ENCODE measurements at places on chromosomes 6 and 20.
A peak's percentile ranks its signal among the peaks of the same experiment; 100 is the strongest.

GRCh38 chr6:22024973-22025467 is 271.8 kb downstream of the PRL start:
- DNase-seq, result no peak

GRCh38 chr6:11604836-11605506 is 67.4 kb downstream of the TMEM170B start:
- no peak for DNase-seq

DNA sequence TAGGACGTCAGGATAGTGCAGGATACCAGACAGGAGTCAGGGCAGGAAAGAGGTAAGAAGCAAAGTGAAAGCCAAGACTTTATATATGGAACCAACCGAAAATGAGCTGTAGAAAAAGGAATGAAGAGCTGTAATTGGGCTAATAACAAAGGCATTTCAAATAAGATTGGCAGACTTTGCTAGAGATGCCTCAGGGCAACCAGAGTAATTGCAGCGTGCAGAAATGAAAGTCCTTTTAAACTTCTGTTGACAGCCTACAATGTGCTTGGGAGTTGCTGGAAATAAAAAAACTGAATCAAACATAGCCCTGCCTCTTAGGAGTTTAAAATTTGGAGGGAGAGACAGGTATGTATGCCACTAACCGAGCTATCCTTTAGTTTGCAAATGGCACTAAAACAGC is 56.4 kb upstream of the NKX2-4 start:
- DNase-seq, result no peak

DNA sequence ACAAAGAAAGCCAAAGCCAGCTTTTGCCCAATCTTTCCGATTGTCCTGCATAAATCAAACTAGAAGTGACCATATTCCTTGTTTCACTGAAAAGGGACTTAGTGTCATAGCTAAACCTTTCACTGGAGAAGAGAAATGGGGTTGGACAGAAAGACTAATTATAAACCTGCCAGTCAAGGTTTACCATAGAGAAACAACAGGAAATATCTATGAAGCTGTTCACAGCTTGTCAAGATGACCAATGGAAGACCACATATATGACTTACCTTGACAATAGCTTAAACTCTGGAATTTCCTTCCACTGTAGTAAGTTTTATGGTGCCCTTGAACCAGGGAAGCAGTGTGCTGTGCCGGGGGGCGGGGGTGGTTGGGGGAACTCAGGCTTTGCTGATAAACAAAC is 107.7 kb upstream of the PHACTR1 start:
- no peak for DNase-seq

DNA sequence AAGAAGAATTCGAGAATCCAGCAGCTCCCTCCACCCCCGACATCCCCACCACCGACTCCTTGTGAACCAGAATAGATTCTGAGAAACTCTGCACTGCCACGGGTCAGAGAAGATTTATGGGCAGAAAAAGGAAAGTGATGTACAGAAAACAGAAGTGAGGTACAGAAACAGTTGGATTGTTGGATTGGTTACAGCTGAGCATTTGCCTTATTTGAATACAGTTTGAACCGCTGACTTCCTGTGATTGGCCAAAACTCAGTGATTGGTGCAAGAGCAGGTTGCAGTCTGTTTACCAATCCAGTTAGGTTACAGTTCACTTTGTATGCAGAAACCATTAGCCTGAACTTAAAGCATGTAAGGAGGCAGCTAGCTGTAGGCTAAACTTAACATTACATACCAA is 131.2 kb upstream of the HDDC2 start:
- no peak for DNase-seq

DNA sequence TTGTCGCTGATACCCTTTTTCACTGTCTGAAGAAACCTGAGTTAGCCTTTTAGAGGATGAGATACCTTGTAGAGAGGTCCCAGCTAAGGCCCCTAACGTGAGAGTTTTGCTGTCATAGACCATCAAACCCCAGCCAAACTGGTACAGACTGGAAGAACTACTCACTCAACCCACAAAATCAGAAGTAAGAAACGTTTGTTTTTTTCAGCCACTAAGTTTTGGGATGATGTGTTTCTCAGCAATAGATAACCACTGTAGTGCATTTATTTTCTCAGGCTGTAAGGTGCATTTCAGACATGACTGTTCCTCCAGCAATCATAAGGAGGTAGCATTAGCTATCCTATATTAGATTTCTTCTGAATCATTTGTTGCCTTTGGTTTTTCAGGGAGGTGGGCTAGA is 407.3 kb upstream of the FLRT3 start:
- no peak for DNase-seq

GRCh38 chr6:43878823-43879495 is 108.9 kb downstream of the VEGFA start:
- no peak for DNase-seq

DNA sequence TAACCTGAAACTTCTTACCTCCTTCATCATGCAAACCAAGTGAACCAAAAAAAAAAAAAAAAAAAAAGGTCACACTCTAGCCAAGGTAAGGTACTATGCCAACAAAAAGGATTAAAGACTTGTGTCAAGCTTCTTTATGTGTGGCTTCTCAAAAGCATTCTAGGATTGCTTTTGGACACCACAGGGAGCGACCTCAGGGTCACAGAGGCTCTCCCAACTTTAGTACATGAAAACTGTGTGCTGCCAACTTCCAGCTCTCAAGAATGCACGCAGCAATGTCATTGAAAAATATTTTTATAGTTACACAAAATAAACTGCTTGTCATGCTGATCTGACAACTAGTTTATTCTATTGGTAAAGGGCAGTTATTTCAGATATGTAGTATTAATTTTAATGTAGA is 243.8 kb downstream of the PLCB1 start:
- no peak for DNase-seq

DNA sequence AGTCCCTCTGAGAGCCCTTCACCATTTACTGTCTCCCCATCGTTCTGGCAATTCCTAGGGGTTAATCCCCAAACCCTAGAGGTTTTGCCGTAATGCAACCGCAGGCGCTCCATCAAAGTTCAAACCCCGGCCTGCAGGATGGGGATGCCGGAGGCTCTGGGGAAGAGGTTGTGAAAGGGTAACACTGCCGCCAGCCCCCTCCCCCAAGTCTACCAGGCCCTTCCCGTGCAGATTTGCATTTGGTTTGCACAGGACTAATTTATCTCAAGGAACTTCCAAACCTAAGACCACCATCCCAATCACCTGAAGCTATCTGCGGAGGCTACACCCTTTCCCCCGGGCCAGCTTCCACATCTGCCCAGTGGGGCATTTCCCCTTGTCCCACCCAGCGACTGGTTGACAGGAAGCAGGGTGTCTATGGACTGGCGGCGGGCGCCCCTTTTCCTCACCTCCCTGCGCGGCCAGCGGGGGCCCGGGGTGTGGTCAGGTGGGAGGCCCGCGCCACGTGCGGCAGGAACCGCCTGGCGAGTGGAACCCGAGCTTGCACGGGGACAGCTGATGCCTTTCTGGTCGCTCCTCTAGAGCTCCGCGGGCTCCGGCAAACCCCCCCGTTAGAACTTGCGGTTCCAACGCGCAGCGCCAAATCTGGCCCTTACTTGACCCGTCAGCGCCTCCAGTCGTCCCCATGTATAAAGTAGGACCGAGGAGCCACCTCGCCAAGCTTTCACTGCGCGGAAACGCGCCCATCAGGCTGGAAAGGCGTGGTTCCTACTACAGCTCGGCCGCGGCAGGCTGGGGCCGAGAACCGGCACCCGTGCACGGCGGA is 9.4 kb upstream of the SLC4A11 start:
- no peak for DNase-seq

- DNase-seq, result no peak
Measured at GRCh38 chr20:52892023-52892422, 80.1 kb upstream of the TSHZ2 start.

DNA sequence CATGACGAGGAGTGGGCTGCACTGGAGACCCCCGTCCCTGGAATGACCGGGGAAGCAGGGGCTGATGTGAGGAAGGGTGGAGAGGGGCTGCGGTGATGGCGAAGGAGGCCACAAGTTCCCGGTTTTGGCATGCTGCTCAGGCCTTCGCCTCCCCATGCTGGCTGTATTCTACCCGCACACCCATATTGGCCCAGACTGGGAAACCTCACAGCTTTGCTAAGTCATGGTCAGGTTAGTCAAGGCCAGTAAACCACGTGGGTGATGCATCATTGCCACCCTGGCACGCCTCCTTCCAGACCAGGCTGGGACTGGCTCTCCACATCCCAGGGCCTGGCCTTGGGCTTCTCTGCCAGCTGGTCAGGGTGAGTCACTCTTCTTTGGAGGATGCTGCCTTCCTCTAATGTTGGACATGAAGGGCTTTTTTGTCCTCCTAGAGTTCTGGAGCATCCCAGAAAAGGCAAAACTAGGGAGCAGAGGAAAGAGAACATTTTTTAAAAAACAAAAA is 53.8 kb downstream of the PCNA start:
- peak; percentile 86 for DNase-seq

DNA sequence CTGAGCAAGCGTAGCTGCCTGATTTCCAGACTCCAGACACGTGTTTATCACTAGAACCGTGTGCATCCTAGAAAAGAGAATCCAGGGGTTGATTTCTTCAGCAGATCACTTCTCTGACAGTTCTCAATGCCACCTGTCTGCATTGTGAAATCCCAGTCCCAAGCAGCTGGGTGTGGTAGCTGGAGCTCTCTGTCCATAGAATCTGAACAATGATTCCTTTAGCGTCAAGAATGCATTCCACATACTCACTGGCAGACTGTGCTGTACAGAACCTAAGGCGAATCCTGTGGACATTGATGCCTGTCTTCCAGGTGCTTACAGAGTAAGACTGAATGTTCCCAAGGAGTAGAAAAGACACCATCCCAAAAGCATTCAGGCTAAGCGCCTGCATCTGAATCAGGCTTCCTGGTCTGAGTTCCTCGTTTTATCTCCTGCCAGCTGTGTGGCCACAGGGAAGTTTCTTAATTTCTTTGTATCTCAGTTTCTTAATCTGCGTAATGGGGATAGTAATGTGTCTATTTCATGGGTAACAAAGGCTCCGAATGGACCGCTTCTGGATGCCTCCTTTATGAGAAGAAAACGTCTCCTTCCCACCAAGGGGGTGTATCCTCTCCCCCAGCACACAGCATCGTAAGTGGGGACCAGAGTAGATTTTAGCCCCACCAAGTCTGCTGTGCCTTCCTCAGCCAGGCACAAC is 10.4 kb upstream of the TRAF3IP2 start:
- no peak for DNase-seq

DNA sequence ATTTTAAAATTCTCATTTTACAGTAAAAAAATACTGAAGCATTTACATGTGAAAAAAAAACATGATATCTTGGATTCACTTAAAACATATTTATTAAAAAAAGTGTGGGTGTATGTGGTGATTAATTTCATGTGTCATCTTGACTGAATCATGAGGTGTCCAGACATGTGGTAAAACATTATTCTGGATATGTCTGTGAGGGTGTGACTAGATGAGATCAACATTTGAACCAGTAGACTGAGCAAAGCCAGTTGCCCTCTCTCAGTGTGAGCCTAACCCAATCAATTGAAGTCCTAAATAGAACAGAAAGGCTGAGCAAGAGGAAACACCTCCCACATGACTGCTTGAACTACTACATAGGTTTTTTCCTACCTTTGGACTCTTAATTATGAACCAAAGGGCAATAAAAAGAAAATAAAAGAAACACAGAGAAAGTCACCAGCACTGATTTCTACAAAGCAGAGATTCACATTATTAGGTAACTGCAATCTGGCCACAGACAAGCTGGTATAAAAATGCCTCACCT is 90.5 kb upstream of the VGLL2 start:
- no peak for DNase-seq

DNA sequence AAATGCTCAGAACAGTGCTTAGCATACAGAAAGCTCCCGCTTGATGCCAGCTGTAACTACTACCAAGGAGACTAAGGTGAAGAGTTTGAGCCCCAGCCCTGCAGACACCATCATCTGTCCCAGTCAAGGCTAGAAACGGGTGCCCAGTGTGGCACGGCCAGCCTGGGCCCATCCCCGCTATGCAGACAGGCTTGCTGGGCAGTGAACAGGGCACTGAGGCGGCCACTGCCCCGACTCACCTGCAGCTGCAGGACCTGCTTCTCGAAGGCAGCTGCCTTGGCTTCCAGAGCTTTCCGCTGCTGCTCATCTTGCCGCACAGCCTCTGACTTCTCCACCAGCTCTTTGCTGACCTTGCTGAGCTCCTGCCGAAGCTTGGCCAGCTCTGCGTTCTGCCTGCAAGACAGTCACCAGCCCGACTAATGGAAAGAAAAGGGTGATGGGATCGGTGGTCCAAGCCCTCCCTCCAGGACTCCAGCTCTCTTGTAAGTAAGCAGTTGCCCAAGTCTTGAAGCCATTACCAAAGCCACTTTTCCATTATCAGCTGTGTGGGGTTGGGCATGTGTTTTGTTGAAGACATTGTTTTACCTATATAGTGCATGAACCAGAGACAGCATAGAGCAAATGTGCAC is 48.7 kb downstream of the RRBP1 start:
- no peak for DNase-seq

- no peak for DNase-seq
Measured at GRCh38 chr6:131819572-131820124, 11.8 kb downstream of the ENPP1 start.

DNA sequence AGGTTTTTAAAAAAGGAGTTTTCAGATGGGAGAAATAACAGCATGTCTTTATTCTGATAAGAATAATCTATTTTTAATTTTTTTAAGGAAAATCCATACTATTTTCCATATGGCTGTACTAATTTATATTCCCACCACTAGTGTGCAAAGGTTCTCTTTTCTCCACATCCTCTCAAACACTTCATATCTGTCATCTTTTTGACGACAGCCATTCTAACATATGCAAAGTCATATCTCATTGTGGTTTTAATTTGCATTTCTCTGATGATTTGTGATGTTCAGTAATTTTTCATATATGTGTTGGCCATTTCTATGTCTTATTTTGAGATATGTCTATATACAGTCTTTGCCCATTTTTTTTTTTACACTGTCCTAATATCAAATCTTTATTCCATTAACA is 280.6 kb upstream of the RUNX2 start:
- no peak for DNase-seq

- DNase-seq, result no peak
Measured at GRCh38 chr6:170199716-170200115, 91.2 kb downstream of the DLL1 start.

DNA sequence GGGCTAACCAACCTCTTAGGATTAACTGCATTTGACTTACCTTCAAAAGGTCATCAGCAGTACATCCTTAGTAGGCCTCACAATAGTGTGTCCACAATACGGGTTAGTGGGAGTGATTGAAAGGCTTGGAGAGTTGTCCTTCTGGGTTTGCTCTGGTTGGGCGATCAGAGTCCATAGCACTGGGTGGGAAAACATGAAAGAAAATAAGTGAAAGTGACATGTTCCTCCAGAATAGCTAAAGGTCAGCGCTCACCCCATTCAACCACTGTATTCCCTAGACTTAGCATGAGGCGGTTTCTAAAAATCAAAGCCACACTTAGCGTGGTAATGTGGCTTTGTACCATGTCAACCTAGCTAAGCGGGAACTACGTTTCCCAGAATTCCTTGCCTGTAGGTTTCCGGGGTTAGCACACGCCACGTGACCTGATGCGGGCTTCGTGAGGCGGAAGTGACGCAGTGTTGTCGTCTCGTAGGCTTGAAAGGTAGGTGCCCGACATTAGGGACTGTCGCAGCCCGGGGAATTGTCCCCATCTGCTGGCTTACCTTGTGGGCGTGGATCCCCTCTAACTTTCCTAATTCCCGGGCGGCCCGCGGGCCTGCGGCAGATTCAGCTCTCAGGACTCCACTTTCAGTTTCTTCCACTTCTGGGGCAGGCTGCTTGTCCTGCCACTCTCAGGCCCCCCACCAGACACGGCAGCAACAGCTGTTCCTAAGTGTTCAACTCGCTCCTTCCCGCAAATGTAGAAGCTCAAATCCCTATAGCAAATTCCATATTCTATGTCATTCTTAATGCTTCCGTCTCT is 19.8 kb upstream of the SCP2D1 start:
- peak; percentile 72 for DNase-seq

GRCh38 chr6:167030222-167031072 is 31.2 kb downstream of the CEP43 start:
- DNase-seq, result no peak
